ENCODE measurements at places on chromosomes 16 and 17.

DNA sequence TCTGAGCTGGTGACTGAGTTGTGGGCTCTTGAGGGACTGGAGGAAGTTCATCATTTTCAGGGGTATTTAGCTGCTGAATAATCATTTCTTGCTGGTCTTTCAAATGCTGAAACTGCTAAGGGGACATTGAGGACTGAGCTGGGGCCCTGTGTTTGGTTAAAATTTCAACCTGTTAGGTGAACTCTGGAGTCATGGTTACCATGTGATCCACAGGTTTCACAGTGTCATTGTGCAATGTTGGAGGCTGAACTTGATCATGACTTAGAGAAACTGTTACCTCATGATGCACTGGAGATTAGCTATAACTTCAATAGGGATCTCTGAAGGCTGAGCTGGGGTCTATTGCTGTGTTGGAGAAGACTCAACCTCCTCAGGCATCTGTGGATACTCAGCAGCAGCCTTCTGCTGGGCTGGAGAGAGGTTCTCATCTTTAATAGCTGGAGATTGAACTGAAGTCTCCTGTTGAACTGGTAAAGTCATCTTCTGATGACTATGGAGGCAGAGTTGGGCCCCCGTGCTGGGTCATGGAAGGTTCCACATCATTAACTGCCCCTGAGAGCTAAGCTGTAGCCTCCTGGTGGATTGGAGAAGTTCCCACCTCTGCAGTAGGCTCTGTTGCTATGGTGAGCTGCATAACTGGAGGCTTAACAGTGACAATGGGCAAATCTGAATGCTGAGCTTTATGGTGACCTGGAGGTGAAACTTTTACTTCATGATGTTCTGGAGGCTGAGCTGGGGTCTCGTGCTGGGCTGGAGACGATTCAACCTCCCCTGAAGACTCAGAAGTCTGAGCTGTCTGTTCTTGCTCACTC lies 15.2 kb downstream of the RDM1 start:
- no peak for DNase-seq
- no peak overlapping the region for H3K4me3 ChIP-seq
- no peaks in the 10 kb centered on the region for H3K27me3 ChIP-seq

DNA sequence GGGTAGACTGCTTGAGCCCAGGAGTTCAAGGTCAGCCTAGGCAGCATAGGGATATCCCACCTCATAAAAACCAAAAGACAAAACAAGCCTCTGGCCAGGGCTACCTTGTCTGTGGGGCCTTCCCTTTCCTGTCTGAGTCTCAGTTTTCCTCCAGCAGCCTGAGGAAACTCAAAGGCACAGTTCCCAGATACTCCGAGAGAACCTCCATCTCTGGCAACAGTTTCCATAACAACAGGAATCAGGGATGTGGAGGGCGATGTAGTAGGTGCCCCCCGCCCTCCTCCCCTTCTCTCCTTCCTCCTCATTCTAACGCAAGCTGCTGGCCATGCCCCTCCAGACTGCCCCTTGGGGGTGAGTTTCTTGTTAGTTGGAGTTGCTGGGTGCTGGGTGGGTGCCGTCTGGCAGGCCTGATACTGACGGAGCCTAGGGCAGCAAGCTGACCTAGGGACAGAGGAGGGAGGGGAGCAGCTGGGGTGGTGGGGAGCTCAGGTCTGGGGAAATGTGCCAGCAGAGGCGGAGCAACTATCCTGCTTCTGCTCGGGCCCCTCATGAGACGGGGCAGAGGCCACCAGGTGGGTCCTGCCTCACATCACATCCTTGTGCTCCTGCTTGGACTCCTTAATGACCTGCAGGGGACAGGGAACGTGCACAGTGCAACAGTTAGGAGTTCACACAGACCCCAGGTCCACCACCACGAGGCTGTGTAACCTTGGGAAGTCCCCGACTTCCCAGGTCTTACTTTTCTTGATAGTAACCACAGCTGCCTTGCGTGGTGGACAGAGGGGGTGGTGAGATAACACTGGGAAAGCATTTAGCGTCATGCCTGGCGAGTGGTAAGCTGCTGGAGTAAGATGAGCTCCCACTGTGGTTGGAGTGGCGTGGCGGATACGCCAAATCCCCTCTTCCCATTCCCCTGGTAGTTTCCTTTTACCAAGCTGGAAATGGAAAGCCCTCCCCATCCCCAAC lies 7.8 kb upstream of the EFTUD2 start:
- DNase-seq = no peak
- H3K4me1 ChIP-seq = peaks cover 18% of the 10 kb centered on the region
- H3K4me3 ChIP-seq = no peak overlapping the region
- peaks cover 8% of the 10 kb centered on the region for H3K27me3 ChIP-seq
- H3K36me3 ChIP-seq = no peaks in the 10 kb centered on the region

DNA sequence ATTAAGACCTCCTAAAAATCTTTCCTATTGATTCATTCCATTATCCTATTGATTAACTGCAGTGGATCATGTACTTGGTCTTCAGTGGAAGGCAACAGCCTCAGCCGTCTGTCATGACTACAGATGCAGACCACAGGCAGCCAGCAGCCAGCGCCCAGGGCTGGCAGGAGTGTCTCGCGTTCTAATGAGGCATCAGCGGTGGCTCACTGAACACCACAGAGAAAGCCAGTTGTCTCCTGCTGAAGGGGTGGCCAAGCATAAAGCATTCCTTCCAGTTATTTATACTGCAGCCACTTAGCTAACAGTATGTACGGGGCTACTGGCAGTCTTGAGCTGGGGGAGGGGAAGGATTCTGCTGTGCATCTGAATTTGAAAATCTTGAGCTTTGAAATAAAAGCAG lies 214.3 kb downstream of the IRX3 start:
- H3K36me3 ChIP-seq = no peaks in the 10 kb centered on the region
- H3K4me3 ChIP-seq = no peak overlapping the region
- no peaks in the 10 kb centered on the region for H3K27me3 ChIP-seq
- no peak for DNase-seq

GRCh38 chr16:20051147-20051546 lies 22.5 kb downstream of the GPR139 start:
- no peak overlapping the region for H3K27ac ChIP-seq
- no peaks in the 10 kb centered on the region for H3K27me3 ChIP-seq
- H3K36me3 ChIP-seq = no peaks in the 10 kb centered on the region
- H3K4me1 ChIP-seq = no peaks in the 10 kb centered on the region

DNA sequence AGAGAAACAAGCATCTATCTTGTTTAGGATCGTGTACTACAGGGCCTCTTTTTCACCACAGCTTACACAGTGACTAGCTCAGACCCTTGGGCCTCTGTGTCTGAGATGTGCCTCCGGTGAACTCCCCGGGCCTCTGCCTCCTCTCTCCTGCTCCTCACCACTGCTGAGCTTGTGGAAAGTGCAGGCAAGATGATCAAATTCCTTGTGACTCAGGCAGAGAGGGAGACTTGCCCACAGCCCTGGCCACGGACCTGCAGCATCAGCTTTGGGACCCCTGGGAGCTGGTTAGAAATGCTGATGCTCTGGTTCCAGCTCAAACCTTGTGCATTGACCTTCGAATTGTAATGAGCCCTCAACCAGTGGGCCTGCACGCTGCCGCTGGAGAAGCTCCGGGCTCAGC lies 79.8 kb downstream of the ZDHHC7 start:
- no peak for DNase-seq
- H3K27me3 ChIP-seq = no peaks in the 10 kb centered on the region
- H3K36me3 ChIP-seq = no peaks in the 10 kb centered on the region

GRCh38 chr16:86519649-86520316 lies 9.5 kb downstream of the FOXF1 start:
- H3K36me3 ChIP-seq = no peaks in the 10 kb centered on the region
- H3K27ac ChIP-seq = peak overlapping the region; percentile 94
- peaks cover 36% of the 10 kb centered on the region for H3K27me3 ChIP-seq
- peaks cover 6% of the 10 kb centered on the region for H3K4me1 ChIP-seq

GRCh38 chr17:57624386-57624785 lies 120.7 kb downstream of the CCDC182 start:
- no peak for DNase-seq
- no peaks in the 10 kb centered on the region for H3K36me3 ChIP-seq
- H3K27ac ChIP-seq = no peak overlapping the region
- H3K4me3 ChIP-seq = no peak overlapping the region

DNA sequence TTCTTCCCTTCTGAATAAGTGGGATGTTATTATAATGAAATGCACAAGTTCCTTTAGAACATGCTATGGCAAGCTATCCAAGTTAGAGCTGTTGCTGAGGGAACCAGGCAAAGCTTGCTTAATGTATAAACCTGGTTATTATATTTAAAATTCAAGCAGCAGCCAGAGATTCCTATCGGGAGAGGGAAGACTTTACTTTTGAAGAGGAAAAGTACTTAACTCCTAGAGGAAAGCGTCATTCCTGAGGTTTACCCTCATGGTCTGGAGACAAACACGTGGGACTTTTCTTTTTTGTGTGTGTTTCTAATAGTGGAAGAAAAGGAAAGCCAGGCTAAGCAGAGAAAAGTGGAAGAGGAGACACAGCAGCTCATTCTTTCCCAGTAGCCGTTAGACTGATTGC lies 39.9 kb upstream of the MYH10 start:
- no peaks in the 10 kb centered on the region for H3K27me3 ChIP-seq
- H3K4me1 ChIP-seq = no peaks in the 10 kb centered on the region

DNA sequence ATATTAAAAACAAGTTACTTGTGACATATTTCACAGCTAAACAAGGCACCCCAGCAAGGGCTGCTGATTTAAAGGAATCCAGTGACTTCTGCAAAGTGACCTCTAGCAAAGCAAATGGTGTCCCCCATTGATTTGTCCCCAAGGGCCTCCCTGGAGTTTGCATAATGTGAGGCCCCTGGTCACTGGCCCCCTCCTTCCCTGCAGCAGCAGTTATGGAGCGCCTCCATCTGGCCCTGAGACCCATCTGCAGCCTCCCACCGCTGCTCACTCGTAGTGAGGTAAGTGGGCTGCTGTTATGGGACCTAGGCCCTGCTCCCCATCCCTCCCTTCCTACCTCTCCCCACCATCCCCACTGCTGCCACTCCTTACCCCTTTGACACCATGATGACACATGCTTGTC lies 19.6 kb upstream of the EEF2K start:
- no peak overlapping the region for H3K4me3 ChIP-seq
- H3K36me3 ChIP-seq = no peaks in the 10 kb centered on the region
- peaks cover 21% of the 10 kb centered on the region for H3K4me1 ChIP-seq
- DNase-seq = no peak
- H3K27me3 ChIP-seq = no peaks in the 10 kb centered on the region
- H3K27ac ChIP-seq = no peak overlapping the region

GRCh38 chr17:6274310-6274709 lies 160.6 kb downstream of the AIPL1 start:
- H3K4me3 ChIP-seq = no peak overlapping the region
- H3K4me1 ChIP-seq = no peaks in the 10 kb centered on the region
- no peaks in the 10 kb centered on the region for H3K27me3 ChIP-seq
- DNase-seq = no peak
- no peak overlapping the region for H3K27ac ChIP-seq

DNA sequence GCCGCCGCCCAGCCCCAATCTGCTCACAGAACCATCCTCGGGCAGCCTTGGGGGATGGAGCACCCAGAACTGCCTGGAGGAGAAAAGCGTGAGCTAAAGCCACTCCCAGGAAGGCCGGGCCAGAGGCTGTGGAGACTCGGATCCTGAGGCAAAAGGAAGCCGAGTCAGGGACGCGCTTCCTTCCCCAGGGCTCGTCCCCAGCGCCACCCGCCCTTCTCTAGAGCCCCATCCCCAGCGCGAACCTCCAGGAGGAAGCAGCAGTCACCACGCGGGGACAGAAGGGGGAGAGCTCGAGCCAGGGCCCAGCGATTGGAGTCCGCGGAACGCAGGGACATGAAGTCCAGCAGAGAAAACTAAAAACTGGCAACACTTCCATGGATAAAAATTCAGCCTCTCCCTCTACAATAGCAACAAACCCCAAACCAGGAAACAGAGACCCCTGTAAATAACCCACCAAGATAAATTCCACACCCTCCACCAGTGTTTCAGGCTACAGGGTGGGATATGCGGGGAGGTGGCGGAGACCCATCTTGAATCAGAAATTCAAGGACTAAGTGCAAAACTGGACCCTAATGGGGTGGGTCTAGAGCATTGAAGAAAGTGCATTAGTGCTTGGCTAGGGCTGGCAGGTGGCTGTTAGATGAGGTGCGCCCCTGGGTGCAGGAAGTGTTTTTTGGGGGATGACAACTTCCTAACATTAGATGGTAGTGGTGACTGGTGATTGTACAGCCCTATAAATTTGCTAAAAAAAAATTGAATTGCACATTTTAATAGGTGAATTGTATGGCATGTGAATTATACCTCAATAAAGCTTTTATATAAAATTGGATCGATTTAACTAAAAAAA lies 116.1 kb upstream of the METRNL start:
- H3K4me1 ChIP-seq = peaks cover 6% of the 10 kb centered on the region
- DNase-seq = peak; percentile 76
- H3K27me3 ChIP-seq = no peaks in the 10 kb centered on the region
- no peaks in the 10 kb centered on the region for H3K36me3 ChIP-seq

- no peaks in the 10 kb centered on the region for H3K36me3 ChIP-seq
- H3K4me3 ChIP-seq = no peak overlapping the region
- DNase-seq = peak; percentile 53
- H3K27ac ChIP-seq = peak overlapping the region; percentile 31
- peaks cover 6% of the 10 kb centered on the region for H3K4me1 ChIP-seq
- no peaks in the 10 kb centered on the region for H3K27me3 ChIP-seq
Observed at GRCh38 chr16:23948949-23949411, 113.2 kb downstream of the PRKCB start.

- peaks cover 12% of the 10 kb centered on the region for H3K4me1 ChIP-seq
- no peak for DNase-seq
- no peaks in the 10 kb centered on the region for H3K36me3 ChIP-seq
- no peaks in the 10 kb centered on the region for H3K27me3 ChIP-seq
- H3K4me3 ChIP-seq = no peak overlapping the region
Observed at GRCh38 chr17:80898716-80899115, 92.9 kb upstream of the CHMP6 start.

GRCh38 chr16:12976496-12976895 lies 75.1 kb downstream of the SHISA9 start:
- no peaks in the 10 kb centered on the region for H3K27me3 ChIP-seq

- peaks cover 89% of the 10 kb centered on the region for H3K4me1 ChIP-seq
- DNase-seq = no peak
- no peaks in the 10 kb centered on the region for H3K36me3 ChIP-seq
- no peak overlapping the region for H3K4me3 ChIP-seq
Observed at GRCh38 chr16:24989494-24989893, 25.7 kb downstream of the ARHGAP17 start.

DNA sequence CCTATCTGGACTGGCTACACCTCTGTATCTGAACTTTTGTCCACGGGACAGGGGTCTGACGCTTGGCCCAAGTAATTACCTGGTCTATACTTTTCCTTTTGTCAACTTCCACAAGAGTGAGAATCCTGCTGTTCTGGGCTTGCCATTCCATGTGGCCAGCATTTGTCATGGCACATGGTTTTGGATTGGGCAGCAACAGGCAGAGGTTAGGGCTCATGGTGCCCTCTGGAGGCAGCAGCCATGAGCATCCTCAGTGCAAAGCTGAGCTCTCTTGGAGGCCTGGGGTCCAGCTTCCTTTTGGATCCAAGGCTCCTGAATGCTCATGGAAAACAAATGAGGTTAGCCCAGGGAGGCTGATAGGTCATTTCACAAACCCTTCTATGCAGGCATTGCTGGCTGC lies 7.5 kb upstream of the EDC4 start:
- peak; percentile 27 for DNase-seq
- H3K36me3 ChIP-seq = peaks cover 8% of the 10 kb centered on the region
- H3K27me3 ChIP-seq = no peaks in the 10 kb centered on the region
- no peak overlapping the region for H3K4me3 ChIP-seq

GRCh38 chr17:57862694-57863667 lies 13.1 kb upstream of the MRPS23 start:
- no peak overlapping the region for H3K4me3 ChIP-seq
- H3K27ac ChIP-seq = peak overlapping the region; percentile 82
- H3K27me3 ChIP-seq = no peaks in the 10 kb centered on the region
- no peaks in the 10 kb centered on the region for H3K36me3 ChIP-seq
